ENCODE measurements at places on chromosomes 12 and 14.

GRCh38 chr14:64707661-64708060 lies 3.4 kb downstream of the PLEKHG3 start:
- no peak for DNase-seq

DNA sequence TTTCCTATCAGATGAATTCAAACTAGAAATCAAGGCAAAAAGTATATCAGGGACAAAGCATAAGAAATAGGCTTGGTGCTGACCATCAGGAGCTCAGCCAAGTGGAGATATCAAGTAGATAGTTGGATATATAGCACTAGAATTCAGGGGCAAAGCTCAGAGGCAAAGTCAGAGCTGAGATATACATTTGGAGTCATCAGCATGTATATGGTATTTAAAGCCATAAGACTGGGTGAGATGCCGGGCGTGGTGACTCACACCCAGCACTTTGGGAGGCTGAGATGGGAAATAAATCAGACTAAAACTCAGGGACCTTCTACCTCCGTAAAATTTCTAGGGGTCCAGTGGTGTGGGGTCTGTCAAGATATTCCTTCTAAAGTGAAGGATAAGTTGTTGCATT lies 38.9 kb upstream of the LIMA1 start:
- no peak for DNase-seq

DNA sequence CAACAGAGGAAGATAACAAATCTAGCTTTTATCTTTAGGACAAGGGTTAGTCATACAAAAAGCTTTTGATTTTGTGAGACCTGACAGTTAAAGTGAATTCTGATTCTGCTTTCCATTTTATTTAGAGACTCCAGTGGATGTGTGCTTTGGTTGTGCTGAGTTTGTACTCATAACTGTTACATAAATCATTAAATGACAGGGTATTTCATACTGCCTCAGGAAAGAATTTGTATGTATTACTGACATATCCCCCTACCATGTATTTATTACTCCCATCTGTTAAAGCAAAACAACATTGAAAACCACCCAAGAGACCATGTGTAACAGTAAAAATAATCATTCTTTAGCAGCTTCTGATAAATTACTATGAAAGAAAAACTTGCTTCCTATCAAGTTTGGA lies 242.9 kb upstream of the RPL10L start:
- no peak for DNase-seq

DNA sequence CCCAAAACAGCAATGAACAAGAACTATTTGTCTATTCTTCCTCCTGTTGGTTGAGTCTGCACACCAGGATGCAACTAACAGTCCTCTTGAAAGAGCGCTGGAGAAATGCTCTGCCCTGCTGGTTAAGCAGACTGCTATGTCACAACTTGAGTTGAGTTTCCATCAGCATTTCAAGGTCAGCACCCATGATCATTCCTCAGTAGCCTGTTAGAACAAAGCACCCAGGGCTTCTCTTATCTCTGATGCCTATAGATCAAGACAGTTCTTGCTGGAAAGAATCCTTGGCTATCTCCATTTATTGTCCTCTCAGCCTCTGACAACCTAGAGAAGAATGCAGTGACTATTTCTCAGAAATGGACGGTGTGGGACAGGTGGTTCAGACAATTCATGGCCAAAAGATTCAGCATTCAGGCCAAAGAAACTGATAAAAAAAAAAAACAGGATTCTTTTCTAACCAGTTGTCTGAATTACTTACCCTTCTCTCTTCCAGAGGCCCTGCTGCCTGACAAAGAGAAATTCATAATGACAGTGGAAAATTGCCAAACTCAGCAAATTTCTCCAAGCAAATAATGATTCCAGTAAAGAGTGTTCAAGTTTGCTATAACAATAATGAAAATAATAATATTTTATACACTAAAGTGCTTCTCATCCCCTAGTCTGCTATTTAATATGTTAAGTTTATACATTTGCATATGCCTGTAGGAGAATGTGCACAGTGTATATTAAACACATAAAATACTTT lies 306.7 kb downstream of the EMP1 start:
- DNase-seq = no peak

- DNase-seq = no peak
These were observed 44.5 kb upstream of the P2RX7 start for GRCh38 chr12:121088195-121088585.

GRCh38 chr12:107026806-107027635 lies 40.1 kb upstream of the MTERF2 start:
- no peak for DNase-seq

- no peak for DNase-seq
These were observed 50.5 kb downstream of the KRT80 start for GRCh38 chr12:52141306-52141705.

GRCh38 chr14:21268617-21269251 lies 508 bp downstream of the HNRNPC start:
- peak; percentile 12 for DNase-seq

DNA sequence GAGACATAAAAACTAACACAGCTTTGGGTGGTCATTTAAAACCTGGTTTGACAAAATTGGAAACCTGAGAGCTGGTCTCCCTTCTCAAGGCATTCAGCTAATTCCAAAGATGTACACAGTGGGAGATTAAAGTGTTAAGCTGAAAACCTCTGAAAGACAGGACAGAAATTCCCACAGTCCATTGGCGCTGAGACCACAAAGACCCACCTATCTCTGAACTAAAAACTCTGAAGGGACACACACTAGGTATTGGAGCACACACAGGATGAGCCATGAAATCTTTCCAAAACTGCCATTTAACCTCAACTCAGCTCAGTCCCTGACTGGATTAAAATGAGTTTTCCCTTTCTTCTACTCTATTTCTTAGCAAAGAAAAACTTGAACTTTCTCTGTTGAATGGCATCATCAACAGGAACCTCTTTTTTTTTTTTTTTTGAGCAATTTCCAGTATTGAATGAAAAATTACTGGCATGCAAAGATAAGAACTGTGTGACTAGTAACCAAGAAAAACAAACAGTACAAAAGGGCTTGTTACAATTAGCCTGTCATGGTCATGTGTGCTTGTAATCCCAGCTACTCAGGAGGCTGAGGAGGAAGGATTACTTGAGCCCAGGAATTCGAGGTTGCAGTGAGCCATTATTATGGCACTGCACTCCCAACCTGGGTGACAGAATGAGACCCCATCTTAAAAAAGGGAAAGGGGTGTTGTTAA lies 82.4 kb downstream of the IPO8 start:
- no peak for DNase-seq

DNA sequence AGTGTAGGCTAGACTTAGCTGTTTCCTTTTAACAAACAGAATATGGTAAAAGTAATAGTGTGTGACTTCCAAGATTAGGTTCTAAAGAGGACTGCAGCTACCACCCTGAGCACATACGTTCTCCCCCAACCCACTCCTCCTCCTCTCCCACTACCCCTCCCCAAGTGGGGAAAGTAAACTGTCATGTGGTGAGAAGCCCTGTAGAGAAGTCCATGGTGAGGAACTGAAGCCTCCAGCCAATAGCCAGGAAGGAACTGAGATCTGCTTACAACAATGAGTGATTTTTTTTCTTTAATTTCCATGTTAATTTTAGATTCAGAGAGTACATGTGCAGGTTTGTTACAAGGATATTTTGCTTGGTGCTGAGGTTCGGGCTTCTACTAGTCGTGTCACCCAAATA lies 57.0 kb upstream of the EGLN3 start:
- no peak for DNase-seq

DNA sequence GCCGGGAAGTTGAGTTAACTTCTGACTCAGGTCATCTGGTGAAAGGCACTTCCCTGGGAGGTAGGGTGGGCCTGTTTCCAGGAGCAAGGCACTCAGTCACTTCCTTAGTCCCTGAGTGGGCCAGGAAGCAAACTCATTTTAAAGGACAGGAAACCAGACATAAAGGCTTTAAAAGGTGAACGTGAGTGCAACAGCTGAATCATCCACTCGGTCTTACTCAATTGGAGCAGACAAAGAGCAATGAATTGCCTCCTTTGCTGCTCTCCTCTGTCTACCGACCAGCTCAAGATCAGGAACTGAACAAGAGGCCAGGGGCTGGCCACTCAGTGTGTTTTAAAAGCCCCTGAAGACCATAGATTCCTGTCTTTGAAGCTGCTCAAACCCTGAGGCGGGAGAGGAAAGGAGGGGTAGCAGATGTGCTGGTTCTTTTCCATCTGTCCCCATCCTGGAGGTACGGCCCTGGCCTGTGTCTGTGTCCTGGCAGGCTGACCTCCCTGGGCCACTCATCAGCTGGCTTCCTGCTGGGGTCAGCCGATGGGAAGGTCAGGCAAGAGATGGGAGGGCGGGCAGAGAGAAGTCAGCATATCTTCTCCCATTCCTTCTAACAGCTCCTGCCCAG lies 148.9 kb downstream of the PPM1H start:
- no peak for DNase-seq

DNA sequence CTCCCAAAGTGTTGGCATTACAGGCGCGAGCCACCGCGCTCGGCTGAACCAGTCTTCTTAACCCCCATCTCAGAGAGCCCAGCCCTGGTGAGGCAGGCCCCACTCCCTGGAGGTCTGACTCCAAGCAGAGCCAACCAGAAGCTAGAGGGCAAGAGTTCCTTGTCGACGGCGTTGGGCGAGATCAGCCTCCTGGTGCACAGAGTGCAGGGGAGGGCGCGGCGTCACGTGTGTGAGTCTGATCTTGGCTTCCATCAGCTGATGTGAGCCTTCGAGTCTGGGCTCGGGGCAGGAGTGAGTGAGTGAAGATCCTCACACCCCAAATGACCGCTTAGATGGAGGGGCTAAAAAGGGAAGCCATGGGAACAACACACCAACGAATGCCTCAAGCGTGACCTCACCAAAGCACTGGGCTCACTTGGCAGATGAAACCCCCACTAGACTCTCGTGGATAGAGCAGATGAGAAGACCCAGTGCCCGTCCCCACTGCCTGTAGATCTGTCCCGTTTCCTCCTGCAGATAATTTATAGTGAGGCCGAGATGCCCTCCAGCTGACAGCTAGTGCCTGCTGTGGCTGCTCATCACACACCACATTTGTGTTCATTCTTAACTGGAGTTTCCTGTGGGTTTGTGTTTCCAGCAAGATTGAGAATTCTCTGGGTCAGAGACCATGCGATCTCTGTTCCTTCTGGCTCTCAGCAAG lies 28.6 kb upstream of the ADGRD1 start:
- no peak for DNase-seq

- DNase-seq = no peak
These were observed 17.2 kb downstream of the MAP3K12 start for GRCh38 chr12:53481939-53482586.

DNA sequence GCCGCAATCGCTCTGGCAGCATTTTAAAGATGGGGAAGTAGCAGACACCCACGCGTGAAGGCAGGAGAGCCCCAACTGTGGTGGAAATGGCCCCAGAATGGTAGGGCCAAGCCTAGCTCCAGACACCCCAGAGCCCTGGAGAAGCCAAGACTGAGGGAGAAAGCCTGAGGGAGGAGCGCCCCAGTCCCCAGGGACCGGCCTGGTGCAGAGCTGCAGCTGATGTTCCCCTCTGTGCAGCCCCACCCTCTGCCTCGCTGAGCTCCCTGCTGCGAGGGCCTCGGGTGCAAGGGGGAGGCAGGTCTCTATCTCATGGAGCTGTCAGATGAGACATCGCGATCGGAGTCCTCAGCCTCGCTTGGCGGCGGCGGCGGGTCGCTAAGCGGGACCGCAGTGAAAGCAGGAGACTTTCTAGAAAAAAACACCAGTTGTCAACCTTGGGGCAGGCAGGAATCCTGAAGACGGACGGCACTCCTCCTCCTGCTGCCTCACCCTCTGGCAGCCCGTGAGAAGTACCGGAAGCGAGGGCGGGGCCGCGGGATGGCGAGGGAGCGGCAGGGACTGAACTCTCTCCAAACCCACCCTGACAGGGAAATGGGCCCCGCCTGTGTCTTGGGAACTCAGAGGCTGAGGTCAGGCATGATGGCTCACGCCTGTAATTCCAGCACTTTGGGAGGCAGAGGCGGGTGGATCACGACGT lies 6.0 kb downstream of the GAPDH start:
- DNase-seq = peak; percentile 60

GRCh38 chr14:36556811-36557433 lies 25.5 kb downstream of the NKX2-8 start:
- peak; percentile 51 for DNase-seq

- DNase-seq = no peak
These were observed 881.3 kb upstream of the SEL1L start for GRCh38 chr14:82414853-82415539.

DNA sequence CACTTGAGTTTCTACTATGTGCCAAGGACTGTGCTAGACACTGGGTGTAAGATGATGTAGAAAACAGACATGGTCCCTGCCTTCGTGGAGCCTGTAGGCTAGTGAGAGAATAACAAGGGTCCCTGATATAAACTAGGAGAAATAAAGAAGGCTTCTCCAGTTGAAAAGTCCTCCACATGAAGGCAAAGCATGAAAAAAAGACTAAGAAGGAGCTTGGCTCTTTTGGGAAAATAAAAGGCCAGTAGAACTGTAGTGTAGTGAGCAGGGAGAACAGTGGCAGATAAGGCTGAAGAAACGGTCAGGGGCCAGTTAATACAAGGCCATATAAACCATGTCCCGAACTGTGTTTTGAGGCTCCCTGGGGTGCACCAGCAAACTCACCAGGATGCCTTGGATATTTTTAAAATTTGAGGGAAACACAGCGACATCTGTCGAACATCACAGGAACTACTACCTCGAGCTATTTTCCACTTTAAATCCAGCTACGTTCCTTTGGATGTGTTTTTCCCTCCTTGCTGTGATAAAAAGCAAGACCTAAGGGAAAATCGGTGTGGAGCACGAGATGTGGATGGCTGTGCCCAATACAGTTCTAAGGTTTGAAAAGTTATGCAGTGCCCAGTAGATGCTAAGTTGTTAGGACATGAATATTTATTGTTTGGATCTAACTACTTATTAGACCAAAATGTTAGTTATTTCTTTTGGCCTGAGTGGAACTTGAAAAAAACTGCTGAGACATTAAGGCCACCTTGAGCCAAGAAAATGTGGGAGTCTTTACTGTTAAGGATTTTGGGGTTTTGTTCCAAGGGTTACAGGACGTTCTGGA lies 8.5 kb upstream of the CFL2 start:
- DNase-seq = peak; percentile 61

GRCh38 chr12:107590413-107590812 lies 95.2 kb upstream of the PWP1 start:
- DNase-seq = no peak
